ENCODE measurements at places on chromosomes 7 and 10.

GRCh38 chr10:95133016-95133752, 60.9 kb upstream of the ACSM6 start:
- DNase-seq = peak; percentile 81

DNA sequence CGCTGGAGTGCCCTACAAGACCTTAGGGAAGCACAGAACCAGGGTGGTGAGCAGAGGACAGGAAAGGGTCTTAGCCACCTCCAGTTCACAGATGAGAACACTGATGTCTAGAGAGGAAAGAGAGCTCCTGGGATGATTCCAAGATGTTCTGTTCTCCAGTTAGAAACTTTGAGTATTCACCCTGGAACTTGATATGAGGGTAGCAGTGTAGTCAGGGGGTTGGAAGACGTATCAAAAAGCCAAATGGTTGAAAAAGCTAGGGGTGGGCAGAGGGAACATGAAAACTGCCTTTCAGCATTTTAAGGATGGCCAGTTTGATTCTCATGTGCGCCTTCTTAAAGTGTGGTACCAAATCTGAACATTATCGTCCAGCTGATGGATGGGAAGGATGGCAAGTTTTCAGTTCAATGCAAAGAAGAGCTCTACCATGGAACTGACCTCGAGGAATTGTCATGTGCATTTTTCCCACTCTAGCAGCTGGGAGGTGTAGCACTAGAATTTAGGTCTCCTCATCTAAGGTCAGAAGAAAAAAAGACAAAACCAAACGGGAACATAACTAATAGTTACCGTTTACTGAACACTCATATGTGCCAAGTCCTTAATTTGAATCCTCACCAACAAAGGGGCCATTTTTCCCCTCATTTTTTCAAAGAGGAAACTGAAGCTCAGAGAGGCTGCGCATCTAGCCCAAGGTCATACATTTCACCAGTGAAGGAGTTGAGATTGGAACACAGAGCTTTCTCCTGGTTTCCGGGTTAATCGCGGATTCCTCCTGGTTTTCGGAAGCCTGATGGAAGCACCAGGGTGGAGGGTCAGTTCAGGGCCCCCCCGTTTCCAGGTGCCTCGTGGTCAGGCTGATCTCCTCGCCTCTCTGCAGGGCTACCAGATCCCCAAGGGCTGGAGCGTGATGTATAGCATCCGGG, 6.0 kb upstream of the CYP26A1 start:
- DNase-seq = no peak

DNA sequence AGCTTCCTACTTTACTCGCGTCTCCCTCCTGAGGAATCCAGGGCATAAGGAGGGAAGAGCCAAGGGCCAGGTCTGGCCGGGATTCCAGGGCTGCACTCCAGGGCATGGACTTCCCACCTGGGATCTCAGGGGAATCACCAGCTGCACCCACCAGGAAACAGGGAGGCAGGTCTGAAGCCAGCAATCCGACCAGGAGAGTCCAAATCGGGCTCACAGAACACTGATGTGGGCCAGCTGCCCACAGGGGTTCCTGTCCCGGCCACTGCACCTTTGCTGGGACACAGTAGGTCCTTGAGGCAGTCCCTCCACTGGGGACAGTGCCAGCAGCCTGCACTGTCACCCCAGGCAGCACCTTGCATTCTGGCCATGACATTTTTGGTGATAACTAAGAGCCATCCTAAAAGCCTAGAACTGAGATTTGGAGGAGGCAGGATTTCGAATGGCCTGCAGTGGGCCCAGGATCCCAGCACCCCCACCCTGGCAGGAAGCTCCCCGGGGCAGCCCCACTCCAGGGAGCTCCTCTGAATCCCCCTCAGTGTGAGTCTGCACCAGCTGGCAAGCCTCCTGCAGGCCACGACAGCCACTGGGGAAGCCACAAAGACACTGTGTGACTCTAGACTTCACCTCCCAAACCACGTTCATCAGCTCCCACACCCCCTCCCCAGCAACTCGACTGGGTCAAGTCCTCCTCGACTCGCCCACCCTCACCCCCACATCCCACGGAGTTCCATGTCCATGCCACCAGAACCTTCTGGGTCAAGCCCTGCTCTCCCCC, 71.5 kb upstream of the PPP2R2D start:
- no peak for DNase-seq

- no peak for DNase-seq
These were observed 181.3 kb downstream of the CHN2 start for GRCh38 chr7:29375641-29376562.

DNA sequence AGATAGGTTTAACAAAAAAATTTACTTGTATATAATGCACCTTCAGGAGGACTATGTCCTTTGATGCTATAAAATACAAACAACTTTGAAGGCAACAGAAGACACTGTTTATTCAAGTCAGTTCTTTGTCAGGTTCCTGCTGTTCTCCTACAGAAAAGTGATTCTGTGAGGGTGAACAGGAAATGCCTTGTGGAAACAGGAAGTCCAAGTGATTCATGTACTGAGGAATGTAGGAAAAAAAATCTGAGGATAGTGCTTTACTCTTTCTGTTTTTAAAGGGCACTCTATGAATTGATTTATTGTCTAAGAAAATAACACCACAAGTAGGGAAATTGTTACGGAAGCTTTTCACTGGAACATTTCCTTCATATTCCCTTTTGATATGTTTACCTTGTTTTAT, 171.9 kb downstream of the HDAC9 start:
- DNase-seq = peak; percentile 14

- DNase-seq = no peak
These were observed 380.5 kb upstream of the AUTS2 start for GRCh38 chr7:69217516-69218350.

DNA sequence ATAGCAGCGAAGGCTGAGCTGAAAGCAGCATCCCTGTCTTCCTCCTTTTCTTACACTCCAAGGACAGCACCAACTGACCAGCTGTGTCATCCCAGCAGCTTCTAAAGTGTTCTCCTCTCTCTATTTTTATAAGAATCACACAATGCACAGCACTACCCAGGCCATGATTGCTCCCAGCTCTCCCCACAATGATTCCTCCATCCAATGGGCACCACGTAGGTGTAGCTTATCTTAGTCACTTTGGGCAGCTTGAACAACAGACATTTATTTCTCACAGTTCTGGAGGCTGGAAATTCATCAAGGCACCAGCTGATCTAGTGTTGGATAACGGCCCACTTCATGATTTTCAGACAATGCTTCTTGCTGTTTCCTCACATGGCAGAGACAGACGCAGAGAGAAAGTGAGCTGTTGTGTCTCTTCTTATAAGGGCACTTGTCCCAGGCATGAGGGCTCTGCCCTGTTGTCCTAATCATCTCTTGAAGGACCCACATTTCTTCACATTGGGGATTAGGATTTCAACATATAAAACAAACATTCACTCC, 92.0 kb upstream of the CDC14C start:
- DNase-seq = no peak

DNA sequence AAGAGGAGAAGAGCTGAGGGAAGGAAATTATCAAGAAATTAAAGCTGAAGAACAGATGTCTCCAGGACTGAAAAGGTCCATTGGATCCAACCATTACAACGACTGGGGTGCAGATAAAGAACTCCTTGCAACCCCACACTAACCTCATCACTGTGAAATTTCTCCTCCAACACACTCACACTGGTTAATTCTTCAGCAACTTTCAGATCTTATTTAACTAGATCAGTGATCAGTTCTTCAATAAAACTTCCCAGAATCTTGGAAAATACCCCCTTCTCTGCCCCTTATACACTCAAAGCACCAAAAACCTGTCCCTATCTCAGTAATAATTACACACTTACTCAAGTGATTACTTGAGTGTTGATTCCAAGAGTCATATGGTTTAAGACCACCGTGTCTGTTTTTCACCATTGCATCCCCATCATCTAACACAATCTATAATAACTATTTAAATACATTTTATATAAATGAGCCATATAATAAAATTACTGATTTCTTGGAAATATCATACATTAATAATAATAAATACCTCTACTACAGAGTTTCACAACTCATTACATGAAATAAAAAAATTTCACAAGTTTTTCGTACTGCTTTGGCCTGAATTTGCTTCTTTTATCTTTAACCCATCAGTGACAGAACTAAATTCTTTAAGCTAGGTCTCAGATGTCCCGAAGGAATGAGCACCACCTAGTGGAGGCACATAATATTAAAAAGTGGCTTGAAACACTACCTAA, 123.7 kb downstream of the MPP7 start:
- DNase-seq = peak; percentile 52

DNA sequence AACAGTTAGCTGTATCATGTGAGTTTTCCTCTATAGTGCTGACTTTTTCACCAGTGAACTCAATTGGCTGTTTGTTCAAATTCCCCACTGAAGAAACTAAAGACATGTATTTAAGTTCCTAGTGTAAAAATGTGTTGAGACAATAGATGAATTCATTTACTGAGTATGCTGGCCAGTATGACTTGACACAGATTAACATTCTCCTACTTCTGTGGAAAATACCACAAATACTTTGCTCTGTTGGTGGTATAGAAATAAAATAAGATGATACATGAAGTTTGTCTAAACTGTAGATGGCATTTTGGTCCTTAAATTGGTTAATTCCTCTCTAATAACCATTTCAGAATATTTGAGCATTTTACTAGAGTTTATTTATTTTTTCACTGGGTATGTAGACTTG, 227.7 kb upstream of the TEX47 start:
- DNase-seq = no peak

GRCh38 chr7:123372368-123372767, 162.0 kb downstream of the IQUB start:
- no peak for DNase-seq

- no peak for DNase-seq
These were observed 36.0 kb downstream of the MKLN1 start for GRCh38 chr7:131363719-131364118.

DNA sequence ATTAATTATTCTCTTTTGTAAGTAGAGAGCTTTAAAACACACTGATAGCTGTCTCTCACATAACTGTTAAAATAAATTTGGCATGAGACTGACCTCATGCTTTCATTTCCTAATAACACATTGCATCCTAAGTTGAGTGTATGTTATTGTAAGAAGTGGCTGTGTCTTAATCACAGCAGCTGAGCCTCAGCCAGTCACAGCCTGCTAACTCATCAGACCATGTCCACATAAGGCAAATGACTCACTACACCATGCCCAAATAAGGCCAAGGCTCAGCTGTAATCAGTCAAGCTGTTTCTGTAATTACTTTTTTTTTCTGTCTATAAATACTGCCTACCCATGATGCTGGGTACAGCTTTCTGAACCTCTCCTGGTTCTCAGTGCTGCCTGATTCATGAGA, 860.9 kb downstream of the XPNPEP1 start:
- DNase-seq = no peak

GRCh38 chr7:55158541-55159382, 139.9 kb downstream of the EGFR start:
- no peak for DNase-seq

DNA sequence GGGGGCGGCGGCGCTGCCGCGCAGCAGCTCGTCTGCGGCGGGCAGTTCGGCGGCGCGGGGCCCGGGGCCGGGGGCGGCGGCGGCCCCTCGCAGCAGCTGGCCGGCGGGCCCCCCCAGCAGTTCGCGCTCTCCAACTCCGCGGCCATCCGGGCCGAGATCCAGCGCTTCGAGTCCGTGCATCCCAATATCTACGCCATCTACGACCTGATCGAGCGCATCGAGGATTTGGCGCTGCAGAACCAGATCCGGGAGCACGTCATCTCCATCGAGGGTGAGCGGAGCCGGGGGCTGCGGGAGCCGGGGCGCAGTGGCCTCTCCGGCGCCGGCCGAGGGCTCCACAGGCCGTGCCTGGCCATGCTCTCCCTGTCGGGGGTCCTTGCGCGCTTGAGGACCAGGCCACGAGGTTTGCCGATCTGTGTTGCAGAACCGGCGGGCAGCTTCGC, 548 bp downstream of the AGAP3 start:
- no peak for DNase-seq

GRCh38 chr10:125216309-125216708, 55.9 kb upstream of the CTBP2 start:
- DNase-seq = no peak

GRCh38 chr7:2166625-2167280, 66.0 kb downstream of the MAD1L1 start:
- no peak for DNase-seq

DNA sequence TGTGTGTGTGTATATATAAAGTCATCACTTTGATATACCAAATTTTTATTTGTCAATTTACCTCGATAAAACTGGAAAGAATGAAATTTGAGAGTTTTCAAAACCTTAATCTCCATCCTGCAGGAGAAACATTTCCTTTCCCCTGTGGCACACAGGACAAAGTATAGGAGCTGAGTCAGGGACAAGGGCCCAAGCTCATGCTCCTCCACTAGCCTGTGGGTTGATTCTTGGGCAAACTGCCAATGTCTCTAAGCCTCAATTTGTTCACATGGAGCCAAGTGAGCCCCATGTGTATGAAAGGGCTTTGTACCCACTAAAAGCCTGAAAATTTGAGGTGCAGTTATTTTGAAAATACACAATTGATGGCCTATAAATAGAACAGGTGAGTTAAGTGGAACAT, 60.3 kb upstream of the IL6 start:
- no peak for DNase-seq

- DNase-seq = no peak
These were observed 396.9 kb upstream of the NRP1 start for GRCh38 chr10:33731322-33731721.

GRCh38 chr7:101961811-101962210, 144.4 kb downstream of the CUX1 start:
- no peak for DNase-seq
